ENCODE measurements at places on chromosomes 4 and X.

- DNase-seq: no peak
Measured at GRCh38 chrX:13397878-13398818, 78.3 kb upstream of the ATXN3L start.

GRCh38 chrX:14489437-14489836 lies 39.9 kb upstream of the GLRA2 start:
- DNase-seq: no peak

DNA sequence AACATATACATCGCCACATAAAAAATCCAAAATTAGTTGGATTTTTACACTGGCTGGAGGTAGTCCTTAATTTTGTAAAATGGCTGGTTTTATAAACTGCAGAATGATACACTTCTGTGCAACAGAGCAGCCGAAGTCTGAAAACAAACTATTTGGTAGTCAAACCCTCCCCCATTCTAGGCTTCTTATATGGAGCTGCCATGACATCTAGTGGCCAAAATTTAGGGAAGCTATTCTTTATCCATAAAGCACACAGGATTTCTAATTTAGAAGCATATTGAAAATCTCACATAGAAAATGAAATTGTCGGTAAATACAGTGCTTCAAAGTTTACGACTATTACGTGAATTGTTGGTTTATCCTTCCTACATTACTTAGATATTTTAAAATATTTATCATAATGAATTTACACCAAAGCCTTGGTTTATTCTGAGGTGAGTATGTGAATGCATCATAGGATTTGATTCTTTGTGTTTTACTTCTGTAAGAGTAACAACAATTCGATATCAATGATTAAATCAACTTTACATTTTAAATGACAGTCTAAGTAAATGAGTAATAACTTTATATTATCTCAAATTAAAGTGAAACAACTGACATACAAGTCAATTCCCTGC lies 113.4 kb upstream of the FAM241A start:
- peak; percentile 17 for DNase-seq

DNA sequence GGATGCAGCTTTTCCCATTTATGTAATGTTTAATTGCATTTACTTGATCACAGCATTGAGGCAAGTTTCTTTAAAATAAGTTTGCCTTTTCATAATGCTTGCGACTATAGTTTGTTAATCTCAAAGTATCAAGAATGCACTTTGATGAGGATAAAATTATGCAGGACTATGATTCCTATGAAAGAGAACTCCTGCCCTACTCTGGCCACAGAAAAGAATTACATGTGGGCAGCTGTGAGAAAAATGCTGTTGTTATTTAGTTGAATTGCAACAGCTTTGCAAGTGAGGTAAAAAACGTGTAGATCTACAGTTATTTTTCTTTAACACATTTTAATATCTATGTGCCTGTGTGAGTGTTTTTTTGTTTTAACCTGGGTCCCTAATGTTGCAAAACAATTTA lies 12.5 kb upstream of the OSTC start:
- DNase-seq: no peak

GRCh38 chr4:95415346-95415771 lies 133.4 kb downstream of the UNC5C start:
- DNase-seq: no peak

- DNase-seq: no peak
Measured at GRCh38 chr4:143411527-143412419, 75.1 kb downstream of the GAB1 start.

DNA sequence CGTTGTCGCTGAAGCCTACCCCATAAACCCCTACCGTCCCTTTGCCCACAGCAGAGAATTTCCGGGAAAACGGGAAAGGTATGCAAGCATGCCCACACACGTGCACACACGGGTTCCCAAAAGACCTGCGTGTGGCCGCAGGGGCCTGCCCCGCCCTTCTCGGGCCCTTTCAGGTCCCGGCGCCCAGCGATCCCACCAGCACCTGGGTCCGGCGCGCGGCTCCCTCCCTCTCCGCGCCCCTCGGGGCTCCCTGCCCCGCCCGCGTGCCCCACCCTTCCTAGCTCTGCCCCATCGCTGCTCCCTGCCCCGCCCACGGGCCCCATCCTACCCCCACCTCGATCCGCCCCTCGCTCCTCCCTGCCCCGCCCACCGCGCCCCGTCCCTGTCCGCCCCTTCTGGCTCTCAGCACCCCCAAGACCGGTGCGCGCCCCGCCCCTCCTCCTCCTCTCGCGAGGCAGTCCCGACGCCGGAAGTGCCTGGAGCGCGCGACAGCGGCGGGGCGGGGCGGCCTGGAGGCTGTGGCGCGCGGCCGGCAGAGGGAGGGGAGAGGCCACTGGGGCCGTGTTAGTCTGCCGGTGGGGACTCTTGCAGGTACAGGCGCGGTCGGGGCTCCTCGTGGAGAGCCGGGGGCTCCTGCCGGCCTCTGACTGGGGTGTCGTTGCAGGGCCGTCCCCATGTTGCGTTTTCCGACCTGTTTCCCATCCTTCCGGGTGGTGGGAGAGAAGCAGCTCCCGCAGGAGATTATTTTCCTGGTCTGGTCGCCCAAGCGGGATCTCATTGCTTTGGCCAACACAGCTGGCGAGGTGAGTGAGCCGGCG lies at the start of gene ANAPC4:
ANAPC4 (plus strand) TSS at position 510 of the 818 bp plus-strand sequence; CDS start at position 675, 165 bp downstream.
- peak; percentile 96 for DNase-seq

All from BE2C (cell line).